ENCODE measurements at places on chromosomes 1 and 21. TPM values are rescaled to one million over a fixed set of nuclear protein-coding genes. Genes with fewer than 3 reads are reported as not detected.

Gene LRRC38
- not detected for total RNA-seq

- DNase-seq, result no peak
Observed at GRCh38 chr1:216710055-216710454, 13.2 kb downstream of the ESRRG start.

DNA sequence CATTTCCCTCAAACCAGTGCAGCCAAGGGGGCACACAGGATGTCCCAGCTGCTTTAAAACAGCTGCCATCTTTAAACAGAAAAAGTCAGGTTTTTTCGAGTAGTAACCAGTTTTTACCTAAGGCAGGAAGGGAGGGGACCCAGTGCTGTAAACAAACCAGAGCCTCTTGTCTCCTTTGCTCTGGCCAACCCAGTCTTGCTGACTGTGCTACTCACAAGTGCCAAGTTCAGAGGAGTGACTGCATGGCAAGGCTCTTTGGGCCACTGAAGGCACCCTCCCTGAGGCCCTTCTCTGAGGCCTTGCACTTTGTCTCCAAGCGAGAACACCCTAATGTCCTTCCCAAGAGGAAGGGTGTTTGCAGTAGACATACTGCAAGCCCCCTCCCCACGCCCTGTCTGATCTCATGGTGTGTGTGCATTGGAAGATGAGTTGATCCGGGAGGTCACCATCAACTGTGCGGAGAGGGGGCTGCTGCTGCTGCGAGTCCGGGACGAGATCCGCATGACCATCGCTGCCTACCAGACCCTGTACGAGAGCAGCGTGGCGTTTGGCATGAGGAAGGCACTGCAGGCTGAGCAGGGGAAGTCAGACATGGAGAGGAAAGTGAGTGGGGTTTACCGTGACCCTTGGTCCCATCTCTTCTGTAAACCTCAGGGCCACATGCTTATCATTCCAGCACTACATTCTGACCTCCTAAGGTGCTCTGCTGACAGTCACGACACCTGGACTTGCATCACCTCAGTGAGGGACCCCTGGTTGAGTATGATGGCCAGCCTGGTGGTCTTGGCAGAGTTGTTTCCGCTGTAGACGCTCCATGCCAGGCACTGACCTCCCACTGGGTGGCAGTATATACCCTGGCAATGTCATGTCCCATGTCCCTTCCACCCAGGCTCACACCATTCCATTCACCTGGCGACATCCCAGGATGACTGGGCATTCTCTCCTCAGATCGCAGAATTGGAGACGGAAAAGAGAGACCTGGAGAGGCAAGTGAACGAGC, 4.7 kb downstream of the DNALI1 start:
- DNase-seq, result peak; percentile 53

DNA sequence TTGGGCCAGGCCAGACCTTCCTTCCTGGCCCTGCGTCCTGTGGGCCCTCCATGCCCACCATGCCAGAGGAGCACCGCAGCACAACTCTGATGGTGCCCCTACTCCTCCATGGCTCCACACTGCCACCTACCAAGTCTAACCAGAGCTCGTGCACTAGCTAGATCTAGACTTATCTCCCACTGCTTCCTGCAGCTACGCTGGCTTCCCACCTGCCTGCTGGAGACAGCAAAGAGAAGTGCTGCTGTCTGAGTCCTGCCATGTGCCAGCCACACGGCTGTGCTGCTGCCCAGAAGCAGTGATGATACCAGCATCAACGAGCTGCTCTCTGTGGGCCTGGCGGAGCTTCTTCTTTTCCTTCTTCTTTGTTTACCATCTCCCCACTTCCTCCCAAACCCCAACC, 4.5 kb downstream of the GUCA2B start:
- DNase-seq, result peak; percentile 38

- DNase-seq, result no peak
Observed at GRCh38 chr1:228517655-228518054, 30.5 kb downstream of the RNF187 start.

GRCh38 chr1:33944846-33945245, 81.0 kb downstream of the HMGB4 start:
- no peak for DNase-seq
